Cerebellar nuclear complex (tissue), 1 donor: ENCODE measurements at places on chromosomes 12 and 14.

DNA sequence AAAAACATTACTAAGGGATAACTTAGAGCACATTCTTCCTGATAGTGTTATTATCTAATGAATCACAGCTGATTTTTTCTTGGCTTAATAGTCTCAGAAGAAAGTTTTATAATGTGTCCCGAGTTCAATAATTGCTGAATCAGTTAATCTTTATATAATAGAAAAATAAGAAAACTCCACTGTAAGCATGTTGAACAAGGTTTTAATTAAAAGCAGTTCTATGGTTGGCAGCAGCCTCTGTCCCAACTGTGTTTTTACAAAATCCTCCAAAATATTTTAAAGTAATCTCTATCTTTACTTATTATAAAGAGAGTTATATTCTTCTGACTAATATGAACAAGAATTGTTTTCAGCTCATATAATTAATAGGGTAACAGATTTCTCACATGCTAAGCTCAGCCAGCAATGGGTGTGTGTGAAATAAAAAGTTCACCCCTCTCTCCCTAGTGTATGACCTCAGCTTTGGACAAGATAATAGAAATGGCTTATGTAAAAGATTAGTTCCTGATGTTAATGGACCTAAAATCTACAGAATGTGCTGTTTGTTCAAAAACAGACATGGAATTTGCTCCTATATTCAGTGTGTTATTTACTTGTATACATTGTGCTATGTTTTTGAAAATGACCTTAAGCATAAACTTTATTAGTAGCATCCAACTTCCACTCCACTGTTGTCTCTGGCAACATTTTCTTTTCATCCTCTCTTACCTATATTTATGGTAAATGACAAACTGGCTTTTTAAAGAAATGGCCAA is 67.1 kb upstream of the DCN start:
- no peak for DNase-seq

DNA sequence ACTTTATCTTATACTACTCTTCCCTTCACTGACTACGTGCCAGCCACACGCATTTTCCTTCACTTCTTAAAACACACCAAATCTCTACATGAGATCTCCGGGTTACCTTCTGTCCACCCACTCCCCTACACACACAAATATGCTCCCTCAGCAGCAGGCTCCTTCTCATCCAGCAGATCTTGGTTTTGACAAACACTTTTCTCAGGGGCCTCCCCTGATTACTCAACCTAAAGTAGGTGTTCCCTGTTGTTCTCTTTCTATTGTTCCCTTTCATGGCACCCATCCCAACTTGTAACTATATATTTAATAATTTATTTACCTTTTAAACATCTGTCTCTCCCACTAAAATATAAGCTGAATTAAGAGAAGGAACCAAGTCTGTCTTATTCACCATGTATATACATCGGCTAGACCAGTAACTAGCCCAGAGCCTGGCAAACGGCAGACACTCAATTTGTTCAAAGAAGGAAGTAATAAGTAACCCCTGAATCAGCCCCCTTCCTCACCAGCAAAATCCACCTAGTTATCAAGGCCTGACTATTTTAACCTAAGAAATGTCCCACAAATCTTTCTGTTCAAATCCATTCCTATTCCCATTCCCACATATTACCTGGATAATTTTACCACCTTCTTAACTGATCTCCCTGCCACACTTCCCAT is 2.7 kb downstream of the C2CD5 start:
- DNase-seq: no peak

DNA sequence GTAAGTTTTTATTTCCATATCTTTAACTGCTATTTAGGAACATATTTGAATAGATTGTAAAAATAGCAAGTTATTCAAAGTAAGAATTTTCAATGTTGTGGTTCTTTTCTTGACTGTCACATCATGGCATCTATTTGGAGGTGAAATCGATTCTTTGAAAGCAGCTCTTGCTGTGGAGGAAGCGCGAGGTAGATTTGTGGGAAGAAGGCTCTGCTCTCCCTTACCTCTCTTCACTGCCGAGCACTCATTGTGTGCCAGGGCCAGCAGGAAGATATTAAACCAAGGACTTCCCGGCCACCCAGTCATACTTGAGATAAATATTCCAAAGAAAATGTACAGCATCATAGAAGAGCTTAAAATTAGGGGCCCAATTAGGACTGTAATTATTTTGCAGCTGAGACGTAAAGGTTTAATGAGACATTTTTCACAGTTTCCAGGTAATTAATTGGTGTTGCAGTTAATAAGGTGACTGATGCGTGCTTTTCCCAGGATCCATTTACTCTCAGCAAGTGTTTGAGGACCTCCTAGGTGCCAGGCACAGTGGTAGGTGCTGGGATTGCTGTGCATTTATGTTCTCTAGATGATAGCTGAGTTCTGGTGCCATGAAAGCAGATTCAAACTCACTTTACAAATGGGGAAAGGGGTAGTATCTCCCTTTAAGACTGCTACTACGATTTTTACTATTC is 89.2 kb upstream of the DYNC1H1 start:
- DNase-seq: no peak

DNA sequence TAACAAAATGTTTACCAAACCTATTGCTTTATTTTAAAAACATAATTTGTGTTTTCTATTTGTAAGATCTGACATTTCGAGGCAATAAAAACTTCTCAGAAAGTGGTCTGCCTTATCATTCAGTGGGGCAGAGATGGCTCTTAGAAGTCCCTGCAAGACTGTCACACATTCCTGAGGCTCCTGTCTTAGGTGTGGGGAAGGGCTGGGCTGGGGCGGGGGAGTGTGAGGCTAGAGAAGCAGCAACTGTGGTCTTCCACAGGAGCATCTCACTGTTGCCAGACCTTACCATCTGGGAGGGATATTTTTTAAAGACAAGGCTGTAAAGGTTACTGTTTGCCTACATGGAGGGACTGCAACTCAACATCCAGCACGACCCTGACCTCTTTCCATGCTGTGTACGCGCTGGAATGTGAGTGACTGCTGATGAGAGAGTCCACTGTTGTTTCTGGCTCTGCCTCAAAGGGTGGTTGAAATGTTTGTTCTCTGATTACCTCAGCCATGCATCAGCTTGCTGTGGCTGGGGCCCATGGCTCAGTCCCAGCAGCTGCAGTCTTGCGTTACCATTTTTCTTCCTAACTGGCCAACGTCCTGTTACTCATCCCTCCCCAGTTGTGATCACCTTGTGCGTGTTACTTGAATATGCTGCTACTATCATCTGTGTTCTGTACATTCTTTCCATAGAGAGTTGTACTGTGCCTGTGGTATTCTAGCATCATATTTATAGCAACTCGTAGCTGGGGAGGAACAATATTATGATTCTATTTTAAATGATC is 12.4 kb downstream of the ERG28 start:
- no peak for DNase-seq

- no peak for DNase-seq
Measured at GRCh38 chr12:65945457-65945856, 121.2 kb downstream of the HMGA2 start.

DNA sequence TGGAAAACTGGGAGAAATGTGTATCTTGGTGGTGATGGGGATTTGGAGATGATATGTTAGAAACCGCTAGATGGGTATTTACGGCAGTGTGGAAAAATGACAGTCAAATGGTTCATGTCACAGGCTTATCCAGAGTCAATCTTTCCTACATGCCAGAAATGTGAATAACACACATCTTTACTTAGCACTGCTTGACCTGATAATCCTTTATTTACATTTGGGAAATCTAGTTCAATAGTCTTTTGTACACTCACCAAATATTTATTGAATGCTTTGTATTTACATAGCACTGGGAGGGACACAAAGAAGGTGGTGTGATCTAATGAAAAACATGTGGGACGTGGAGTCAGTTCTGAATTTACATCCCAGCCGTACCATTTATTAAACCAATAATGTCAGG is 208.2 kb downstream of the DIO2 start:
- no peak for DNase-seq

- no peak for DNase-seq
Measured at GRCh38 chr12:102300824-102301461, 103.3 kb upstream of the PMCH start.

DNA sequence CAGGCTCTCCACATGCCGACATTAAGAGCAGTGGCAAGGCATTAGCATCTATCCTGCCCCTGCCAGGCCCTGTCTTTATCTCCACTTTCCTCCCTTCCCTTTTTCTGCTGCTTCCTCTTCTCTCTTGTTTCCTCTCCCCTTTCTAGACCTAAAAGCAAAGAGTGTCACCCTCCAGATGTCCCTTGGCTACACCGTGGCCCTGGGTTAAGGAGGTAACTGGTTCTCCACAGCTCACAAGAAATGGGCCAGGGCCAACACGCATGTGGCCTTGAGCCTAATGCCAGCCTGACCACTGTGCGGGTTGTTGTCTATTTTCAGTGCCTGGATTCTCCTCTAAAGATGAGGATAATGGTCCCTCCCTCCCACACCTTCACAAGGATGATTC is 41.7 kb upstream of the DDX11 start:
- DNase-seq: no peak

GRCh38 chr12:128933039-128933438 is 79.8 kb downstream of the GLT1D1 start:
- no peak for DNase-seq

DNA sequence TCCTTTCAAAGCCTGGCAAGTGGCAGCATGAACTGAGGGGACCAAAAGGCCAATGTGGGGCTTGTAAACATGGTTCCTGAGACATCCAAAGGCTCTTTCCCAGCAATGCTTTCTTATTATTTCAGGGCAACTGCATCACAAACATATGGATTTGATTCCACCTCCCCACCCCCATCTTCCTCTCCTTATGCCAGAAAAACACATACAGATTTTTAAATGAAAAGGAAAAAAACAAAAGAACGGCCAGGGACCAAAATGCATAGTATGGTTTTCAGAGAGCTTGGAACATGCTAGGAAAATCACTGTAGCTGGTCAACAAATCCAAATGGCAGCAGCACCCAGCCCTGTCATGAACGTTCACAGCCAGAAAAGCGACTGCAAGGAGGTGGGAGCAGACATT is 167.6 kb downstream of the ANO2 start:
- no peak for DNase-seq

GRCh38 chr12:124405592-124405991 is 110.7 kb downstream of the RFLNA start:
- no peak for DNase-seq

DNA sequence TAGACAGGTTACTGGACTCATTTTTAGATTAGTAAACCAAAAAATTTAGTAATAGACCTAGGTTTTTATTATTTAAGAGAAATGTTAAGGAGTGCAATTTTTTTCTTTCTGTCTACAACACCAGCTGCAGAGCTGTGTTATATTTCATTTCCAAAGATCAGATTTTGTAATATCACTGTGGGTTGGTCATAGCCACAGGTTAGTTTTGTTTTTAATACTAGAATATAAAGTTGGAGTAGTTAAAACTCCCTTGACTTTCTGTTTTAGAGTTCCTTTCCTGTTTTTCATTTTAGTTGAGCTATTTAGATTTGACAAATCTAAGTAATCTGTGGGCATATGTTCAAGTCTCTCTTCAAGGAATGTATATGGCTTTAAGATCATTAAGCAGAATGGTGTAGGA is 30.7 kb upstream of the GARIN2 start:
- DNase-seq: no peak

DNA sequence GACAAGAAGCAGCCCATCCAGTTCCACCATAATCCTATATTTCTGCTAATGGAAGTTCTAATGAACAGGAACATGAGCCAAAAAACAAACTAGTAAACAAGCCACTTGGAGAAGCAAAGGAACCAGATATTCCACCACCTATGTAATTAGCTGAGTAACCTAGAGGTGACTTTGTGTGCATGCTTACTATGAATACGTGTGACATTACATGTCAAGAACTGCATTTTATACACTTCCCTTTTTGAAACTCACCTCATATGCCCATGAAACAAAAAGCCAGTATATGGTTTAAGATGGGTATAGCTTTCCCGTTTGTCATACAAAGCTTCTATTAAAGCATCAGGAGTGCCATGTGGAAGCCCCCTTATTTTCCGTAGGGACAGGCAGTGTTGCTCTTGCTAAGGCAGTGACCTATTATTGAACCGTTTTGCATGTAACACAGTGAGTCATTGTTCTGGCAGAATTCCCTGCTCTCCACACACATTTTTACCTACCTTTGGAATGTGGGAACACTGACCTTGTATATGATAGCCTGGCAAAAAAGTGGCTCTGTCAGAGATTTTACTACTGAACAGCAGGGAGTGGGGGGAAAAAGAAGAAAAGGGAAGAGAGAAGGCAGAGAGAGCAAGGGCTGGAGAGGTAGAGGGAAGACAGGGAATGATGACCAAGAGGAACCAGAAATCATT is 34.8 kb upstream of the FRMD6 start:
- no peak for DNase-seq

GRCh38 chr12:68733661-68734071 is 12.3 kb upstream of the SLC35E3 start:
- DNase-seq: no peak

GRCh38 chr14:62117010-62117750 is 355.0 kb downstream of the SNAPC1 start:
- no peak for DNase-seq

GRCh38 chr14:93115821-93116675 is at the start of gene ITPK1:
Gene ITPK1 (minus strand): TSS chr14:93115925. CDS start chr14:93115163, 762 bp downstream.
- DNase-seq: no peak

DNA sequence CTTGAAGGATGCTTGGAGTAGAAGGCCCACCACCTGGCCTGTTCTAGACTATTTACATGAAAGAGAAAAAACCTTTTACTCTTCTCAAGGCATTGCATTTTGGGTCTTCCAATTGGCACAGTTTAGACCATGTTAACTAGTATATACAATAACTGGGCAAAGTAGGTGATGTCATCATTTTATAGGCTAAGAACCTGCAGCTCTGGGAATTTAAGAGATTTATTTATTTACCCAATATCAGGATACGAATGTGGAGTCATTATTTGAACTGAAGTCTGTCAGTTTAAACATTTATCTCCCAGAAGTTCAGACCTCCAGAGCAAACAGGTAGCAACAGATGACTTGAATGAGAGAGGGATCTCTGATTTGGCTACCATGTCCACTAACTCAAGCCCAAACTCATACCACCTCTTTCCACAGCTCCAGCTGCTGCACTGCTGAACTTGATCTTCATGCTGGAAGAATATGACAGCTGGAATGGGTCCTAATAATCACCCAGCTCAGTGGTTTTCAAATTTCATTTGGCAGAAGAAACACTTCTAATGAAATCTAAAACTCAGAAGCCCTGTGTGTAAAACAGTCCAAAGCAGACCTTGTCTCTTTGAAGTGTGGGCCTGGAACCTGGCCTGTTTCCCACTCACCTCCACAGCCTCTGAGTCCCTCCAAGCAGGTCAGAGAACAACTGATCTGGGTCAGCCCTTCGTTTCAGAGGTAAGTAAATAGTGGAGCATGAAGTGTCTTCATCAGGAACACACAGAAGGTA is 179.2 kb downstream of the EMP1 start:
- DNase-seq: no peak

GRCh38 chr12:122880155-122880667 is 15.7 kb downstream of the VPS37B start:
- DNase-seq: no peak

GRCh38 chr12:45112306-45112705 is 61.4 kb upstream of the DBX2 start:
- DNase-seq: no peak
